ENCODE measurements at places on chromosomes 2 and 18.

DNA sequence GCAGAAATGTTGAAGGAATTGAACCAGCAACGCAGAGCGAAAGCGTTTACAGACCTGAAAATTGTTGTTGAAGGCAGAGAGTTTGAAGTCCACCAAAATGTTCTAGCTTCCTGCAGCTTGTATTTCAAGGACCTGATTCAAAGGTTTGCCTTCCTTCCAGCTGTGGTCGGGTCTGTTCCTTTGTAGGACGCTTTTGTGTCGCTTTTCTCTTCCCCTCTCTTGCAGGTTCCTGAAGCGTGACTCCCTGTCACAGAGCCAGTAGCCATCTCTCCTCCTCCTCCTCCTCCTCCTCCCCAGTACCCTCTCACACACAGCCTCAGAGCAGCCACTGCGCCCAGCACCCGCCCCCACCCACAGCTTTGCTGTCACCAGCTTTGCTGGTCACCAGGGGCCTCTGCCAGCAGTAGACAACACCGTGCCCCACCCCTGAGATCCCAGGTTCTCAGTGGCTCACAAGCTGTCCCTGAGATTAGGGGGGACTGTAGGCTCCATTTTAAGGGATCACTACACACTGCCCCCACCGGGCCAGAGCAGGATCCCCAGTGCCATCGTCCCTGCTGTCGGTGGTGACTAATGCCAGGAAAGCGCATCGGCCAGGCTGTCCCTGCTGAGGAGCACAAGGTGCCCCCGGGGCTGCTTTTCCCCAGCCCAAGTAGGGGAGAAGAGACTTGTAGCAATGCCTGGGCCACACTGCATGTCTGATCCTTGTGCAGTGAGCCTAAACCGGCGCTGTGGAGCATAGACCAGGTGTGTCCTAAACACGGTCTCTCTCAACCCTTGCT, 242.3 kb downstream of the ATAD2B start:
- DNase-seq: no peak

GRCh38 chr18:79905389-79905911, 46.0 kb downstream of the SLC66A2 start:
- DNase-seq: no peak

DNA sequence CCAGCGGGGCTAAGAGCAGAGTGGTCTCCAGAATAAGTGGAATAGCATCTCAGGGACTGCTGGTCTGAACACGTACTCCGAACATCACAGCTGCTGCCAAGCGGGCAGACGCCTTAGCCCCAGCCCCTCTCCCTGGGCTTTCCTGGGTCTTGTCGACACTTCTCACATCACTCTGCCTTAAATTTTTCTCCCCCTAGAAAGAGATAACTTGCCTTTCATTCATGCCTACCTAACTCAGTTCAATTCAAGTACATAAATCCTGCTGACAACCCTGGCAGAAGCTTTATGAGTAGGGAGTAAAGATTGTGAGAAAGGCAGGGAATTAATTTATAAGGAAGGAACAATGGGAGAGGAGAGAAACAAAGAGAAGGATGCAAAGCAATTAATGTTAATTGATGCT, 202.9 kb upstream of the TNP1 start:
- DNase-seq: no peak

DNA sequence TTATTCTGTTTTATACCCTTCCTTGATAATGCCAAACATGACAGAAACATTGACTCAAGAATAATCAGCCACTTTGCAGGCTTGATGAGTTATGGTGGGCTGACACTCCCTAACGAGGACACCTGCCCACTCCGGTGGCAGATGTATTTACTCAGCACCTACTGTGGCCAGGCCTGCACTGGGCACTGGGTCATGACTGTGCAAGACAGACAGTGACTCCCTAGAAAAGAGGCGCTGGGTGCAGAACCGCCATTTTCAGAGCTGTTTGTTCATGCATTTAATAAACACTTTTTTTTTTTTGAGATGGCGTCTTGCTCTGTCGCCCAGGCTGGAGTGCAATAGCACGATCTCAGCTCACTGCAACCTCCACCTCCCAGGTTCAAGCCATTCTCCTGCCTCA, 32.5 kb downstream of the SNED1 start:
- no peak for DNase-seq

DNA sequence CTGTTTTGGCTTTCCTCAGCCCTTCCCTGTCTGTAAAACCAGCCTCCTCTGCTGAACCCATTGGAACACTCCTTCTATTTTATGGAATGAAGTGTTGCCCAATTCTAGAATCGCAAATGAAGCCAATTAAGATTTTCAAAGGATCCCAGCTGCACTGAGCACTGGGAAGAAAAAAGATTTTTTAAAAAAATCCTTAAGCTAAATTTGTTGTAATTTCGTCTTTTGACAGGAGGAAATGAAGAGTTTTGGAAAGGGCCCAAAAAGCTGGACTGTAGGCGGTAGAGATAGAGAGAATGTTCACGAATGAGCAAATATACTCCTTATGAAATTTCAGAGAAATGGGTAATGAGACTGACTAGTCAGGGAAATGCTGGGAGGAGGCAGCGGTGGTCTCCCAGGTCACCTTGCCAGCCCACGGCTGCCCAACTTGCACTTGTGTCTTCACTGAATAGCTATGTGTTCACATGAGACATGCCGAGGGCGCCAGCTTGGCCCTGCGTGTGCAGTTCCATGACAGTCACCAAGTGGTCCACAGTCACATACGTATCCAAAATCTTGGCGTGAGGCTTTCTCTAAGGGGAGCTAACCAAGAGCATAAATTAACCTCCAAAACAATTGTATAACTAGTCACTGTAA, 69.9 kb downstream of the SGPP2 start:
- DNase-seq: no peak

DNA sequence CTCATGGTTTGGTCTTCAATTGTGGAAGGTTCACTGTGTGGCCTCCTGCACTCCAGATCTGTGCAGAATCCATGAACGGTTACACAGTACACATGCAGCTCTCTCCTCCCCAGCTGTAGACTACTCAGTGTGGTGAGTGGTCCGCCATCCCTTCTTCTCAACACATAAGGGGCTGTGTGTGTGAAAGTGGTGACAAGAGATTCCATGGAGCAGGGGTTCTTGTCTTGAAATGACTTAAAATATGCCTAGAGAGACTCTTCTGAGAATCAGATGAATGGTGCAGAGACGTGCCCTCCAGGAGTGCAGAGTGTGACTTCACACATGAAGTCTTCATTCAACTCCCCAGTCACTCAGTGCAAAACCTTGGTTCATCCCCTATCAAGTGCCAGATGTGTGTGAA, 151.0 kb upstream of the COPS8 start:
- no peak for DNase-seq

DNA sequence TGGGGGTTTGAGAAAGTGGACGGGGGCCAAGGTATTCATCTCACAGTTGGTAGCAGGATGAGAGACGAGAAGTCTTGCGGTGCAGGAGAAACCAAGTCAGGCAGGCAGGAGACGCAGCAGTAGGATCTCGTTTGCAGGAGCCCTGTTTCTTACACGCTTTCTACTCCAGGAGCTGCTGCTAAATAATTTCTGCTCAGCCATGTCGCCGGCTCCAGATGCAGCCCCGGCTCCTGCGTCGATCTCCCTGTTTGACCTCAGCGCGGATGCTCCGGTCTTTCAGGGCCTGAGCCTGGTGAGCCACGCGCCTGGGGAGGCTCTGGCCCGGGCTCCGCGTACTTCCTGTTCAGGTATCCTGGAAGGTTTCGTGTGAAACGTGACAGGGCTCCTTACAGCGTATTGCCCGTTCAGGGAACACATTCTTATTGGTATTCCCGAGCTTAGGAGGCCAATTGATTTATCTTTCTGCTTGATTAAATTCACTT, 494 bp downstream of the ANKZF1 start:
- no peak for DNase-seq

DNA sequence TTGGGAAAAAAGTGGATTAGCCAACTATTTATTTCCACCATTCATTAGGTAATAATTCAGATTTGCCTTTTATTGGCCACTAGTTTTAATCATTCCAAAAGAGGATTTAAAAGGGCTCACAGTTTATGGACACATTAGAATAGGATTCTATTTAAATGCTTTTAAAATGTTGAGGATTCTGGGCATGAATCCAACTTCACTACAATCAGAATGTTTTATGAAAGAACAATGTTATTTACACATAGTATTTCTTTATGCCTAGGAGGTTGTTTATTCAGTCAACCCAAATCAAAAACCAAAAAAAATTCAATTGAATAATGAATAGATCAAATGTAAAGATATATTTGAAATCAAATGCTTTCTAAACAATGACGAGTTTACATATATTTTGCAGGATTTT, 232.2 kb downstream of the GULP1 start:
- no peak for DNase-seq

DNA sequence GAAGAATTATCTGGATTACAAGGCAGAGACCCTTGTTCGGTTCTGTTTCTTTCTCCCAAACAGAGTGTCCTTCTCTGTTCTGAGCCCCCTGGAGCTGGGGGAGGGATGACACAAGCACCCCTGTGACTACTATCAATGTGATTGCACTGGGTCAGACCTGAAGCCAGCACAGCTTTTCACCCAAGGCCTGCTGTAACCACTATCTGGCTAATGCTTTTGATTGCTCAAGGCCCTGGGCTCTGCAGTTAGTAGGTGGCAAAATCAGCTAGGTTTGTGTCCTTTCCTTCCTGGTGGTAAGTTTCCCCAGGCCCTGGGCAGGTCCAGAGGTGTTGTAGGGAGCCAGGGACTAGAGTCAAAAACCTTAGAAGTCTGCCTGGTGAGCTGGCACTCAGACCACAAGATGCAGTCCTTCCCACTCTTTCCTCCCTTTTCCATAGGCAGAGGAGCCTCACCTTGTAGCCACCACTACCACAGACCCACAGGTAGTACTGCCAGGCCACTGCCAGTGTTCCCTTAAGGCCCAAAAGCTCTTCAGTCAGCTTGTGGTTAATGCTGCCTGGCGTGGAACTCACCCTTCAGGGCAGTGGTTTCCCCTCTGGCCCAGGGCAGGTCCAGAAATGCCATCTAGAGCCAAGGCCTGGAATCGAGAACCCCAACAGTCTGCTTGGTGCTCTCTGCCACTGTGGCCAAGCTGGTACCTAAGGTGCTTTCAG, 83.0 kb downstream of the FAM117B start:
- no peak for DNase-seq

- no peak for DNase-seq
Observed at GRCh38 chr2:152425765-152426727, 91.1 kb downstream of the FMNL2 start.

Measured in stimulated activated CD4-positive, alpha-beta T cell treated with anti-CD3 and anti-CD28 coated beads, Interleukin-1b, Interleukin-23, amount 100 ng/mL, for 1 hour (primary cell).